ENCODE measurements at places on chromosomes 1 and 21.
A peak's percentile ranks its signal among the peaks of the same experiment; 100 is the strongest.

- DNase-seq, result no peak
These were observed 45.9 kb downstream of the CAMSAP2 start for GRCh38 chr1:200784576-200784975.

DNA sequence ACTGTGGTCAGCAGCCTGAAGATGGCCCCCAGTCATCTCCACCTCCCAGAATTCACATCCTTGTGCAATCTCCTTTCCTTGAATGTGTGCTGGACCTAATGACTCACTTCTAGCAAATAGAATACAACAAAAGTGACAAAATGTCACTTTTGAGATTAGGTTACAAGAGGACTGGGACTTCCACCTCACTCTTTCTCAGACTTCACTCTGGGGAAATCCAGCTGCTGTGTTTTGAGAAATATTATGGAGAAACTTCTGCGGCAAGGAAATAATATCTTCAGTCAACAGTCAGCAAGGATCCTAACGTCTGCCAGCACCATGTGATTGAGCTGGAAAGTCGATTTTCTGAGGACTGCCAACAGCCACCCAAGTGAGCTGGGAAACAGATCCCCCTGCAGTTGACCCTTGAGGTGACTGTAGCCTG, 70.5 kb upstream of the GADD45A start:
- no peak for DNase-seq

- no peak for DNase-seq
These were observed 132.9 kb downstream of the SYF2 start for GRCh38 chr1:25099343-25099951.

- no peak for DNase-seq
These were observed 17.9 kb downstream of the IFNAR2 start for GRCh38 chr21:33247599-33247998.

DNA sequence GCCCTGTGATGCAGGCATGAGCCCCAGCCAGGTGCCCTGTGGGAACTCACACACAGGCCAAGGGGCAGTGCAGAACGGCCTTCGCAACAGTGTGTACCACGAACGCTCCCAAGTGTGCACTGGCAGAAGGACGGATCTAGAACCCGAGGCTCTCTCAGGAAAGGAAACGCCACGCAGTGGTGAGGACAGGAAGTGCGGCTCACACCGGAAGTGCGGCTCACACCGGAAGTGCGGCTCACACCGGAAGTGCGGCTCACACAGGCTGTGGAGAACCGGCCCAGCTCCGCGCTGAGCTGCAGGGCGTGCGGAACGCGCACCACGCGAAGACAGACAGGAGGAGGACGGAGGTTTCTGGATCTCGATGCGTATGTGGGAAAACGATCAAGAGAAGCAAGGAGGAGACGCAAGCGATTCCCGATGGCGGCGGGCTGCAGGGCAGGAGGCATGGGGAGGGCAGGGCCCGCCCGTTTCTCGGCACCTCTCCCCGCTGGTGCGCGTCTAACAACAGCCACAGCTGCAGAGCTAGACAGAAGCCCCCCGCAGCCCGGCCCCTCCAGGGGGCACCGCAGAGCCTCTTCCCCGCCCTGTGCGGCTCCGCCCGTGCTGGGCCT, 35.9 kb upstream of the TMEM52 start:
- DNase-seq, result no peak

DNA sequence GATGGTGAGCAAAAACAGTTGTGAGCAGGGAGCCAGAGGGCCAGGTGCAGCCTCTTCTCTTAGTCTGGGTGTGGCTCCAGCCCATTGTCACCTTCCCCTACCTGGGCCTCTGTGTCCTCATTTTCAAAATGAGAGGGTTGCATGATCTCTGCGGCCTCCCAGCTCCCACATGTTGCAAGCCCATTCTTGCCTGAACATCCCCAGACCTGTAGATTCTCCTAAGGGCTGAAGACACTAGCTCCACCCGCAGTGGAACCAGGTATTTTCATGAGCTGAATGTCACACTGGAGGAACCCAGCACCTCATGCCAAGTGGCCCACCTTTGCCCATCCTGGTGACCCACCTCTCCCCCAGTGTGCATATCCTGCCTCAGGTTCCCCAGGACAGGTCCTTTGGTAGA, 12.3 kb downstream of the IKBKE start:
- no peak for DNase-seq

- no peak for DNase-seq
These were observed 47.4 kb downstream of the RIMS3 start for GRCh38 chr1:40618108-40618507.

DNA sequence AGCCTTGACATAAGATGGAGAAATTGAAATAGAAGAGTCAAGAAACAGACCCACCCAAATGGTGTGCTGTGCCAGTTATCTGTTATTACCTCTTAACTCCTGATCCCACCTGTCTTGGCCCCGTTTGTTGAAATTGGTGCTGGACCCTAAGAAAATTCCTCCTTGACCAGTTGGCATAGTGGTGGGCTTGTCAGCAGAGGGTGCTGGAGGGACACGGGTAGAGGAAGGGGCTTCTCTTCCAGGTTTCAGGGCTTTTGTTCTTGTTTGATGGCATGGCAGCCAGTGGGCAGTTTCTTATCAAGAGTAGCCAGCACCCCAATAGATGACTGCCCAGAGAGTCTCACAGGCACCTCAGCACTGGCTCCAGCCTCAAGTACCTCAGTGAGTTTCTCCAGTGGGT, 51.6 kb downstream of the PCBP3 start:
- no peak for DNase-seq

GRCh38 chr1:173422456-173422976, 54.6 kb upstream of the PRDX6 start:
- no peak for DNase-seq

GRCh38 chr21:26739189-26739588, 106.0 kb downstream of the ADAMTS1 start:
- DNase-seq, result no peak

- DNase-seq, result no peak
These were observed 542.5 kb downstream of the OMA1 start for GRCh38 chr1:58003988-58004387.

- no peak for DNase-seq
These were observed 154.6 kb downstream of the PLA2G4A start for GRCh38 chr1:186983327-186983726.

DNA sequence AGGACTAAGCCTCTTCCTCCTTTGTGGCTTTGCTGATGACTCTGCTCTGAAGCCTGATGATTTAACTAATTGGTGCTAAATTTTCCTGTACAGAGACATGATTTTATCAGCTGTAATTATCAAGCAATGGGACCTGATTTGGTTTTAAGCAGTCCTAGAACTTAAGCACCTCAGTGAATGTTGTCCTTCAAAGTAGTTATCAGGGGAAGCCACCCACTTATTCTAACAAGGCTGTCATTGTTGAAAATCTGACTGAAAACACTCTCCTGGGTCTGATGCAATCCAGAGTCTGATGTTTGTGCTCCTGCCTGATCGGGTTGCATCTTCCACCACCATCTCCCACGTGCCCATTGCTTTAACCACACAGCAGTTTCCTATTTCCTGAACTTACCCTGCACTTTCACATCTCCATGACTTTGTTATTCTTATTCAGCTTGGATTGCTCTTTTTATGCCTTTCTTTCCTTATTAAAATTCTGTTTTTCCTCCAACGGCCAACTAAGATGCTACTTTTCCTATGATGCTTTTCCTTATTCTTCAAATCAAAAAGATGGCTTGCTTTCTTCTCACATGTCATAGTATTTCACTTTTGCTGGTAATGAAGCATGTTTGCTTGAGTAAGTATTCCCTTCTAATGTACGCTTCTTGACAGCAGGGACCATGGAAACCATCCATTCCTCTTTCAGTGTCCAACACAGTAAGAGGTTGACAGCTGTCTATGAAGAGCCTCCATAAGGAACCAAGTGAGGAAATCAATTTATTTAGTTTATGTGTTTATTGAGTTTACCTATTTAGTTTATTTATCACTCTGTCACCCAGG, 55.0 kb downstream of the S1PR1 start:
- peak; percentile 90 for DNase-seq

DNA sequence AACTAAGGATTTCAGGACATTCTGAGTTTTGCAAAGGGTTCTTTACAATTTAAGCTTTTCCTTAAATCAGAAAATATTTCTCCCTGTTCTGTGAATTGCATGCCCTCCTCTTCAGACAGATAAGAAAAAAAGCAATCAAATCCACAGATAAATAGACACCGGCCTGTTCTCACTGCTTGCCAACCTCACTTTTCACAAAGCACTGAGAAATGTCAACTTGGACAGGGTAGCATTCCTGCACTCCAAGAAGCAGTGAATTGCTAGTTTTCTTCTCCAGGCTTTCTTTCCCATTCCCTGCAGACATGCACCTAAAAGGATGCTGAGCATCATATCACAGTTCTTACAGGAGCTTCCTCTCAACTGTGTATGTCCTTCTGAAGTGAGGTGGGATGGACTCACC, 226.0 kb downstream of the CHRM3 start:
- DNase-seq, result no peak

- no peak for DNase-seq
These were observed 4.9 kb downstream of the CSTB start for GRCh38 chr21:43771199-43771675.

GRCh38 chr1:52413410-52413989, 9.1 kb downstream of the PRPF38A start:
- DNase-seq, result no peak

GRCh38 chr1:203478986-203479385, 3.4 kb downstream of the PRELP start:
- DNase-seq, result peak; percentile 73

DNA sequence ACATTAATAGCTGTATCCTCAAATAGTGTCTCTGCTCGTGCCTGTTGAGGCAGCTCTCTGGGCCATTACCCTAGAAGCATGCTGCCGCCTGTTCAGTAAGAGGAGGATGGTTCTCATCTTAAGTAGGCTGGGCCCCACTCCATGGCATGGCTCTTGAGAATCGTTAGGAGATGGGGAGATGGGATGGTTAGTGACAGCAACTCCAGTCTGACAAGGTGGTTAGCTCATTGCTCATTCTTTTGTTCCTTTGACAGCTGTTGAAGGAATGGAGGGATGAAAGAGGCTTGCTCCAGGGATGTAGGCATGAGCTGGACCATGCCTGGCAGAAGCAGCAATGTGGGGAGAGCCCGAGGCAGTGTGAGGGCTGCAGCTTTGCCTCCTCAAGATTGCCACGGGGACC, 68.2 kb downstream of the MAP10 start:
- DNase-seq, result no peak

DNA sequence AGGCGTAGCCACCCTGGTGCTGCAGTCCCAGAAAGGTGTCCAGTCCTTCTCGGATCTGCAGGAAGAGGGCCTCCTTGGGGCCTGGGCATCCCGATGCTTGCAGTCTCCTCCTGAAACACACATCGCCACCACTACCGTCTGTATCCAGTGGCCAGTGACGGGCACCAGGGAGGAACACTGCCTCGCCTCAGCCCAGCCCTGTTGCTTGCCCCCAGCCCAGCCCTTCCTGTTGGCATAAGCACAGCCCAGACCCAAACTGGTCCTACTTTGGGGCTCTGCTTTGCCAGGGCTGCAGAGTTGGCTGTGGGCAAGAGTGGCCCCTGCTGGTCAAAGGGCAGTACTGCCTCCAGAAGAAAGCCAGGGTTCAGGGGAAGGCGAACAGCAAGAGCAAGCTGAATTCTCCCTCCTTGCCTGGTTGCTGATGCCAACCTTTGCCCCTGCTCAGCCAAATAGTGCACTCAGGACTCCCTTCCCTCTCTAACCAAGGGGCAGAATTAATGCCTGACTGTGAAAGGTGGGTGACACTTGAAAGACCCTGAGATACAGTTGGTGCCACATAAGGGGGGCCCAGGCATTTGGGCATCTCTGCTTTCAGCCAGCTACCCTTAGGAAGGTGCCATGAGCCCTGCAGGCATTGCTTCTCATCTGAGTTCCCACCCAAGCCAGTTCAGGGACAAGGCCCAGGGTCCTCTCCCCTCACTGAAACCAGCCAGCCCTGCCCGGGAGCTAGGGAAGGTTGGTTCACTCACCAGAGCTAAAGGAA, 11.1 kb upstream of the ARHGEF2 start:
- DNase-seq, result peak; percentile 84

DNA sequence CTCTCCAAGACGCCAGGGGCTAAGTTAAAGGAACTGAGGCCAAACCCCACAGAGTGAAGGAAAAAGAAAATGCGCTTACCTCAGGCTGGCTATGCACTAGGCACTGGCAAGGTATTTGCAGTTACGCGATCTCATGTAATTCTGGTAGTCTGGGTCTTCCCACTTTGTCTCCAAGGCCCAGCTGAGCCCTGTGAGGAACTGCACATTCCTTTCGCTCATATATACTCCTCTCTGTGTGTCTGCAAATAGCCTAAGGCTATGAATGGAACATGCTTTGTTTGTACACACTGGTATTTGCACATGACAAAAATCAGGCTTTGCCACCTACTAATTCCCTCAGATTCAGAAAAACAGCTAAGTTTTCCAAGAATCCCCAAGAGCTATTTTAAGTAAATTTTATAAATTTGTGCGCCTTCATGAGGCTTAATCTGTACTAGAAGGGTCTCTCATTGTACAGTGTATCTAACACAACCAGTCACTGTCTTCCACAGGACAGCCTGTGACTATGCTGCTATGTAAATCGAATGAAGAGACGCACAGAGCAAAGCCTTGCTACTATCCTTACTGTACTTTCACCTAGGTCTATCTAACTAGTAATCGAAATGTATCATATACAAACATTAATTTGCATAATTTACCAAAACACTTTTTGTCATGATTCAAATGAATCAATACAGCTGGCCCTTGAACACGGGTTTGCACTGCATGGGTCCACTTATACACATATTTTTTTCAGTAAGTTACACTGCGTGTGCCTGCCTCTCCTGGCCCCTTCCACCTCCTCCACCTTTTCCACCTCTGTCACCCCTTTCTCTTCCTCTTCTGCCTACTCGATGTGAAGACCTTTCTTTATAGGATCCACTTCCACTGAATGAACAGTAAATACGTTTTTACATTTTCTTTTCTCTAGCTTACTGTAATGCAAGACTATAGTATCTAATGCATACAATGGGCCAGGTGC, 87.0 kb downstream of the SIPA1L2 start:
- peak; percentile 88 for DNase-seq

- DNase-seq, result no peak
These were observed 113.4 kb upstream of the DNAH14 start for GRCh38 chr1:224816062-224816461.

- DNase-seq, result no peak
These were observed 7.4 kb downstream of the SLC2A5 start for GRCh38 chr1:9062021-9062471.

- no peak for DNase-seq
These were observed 66.2 kb downstream of the RGL1 start for GRCh38 chr1:183871142-183871541.

DNA sequence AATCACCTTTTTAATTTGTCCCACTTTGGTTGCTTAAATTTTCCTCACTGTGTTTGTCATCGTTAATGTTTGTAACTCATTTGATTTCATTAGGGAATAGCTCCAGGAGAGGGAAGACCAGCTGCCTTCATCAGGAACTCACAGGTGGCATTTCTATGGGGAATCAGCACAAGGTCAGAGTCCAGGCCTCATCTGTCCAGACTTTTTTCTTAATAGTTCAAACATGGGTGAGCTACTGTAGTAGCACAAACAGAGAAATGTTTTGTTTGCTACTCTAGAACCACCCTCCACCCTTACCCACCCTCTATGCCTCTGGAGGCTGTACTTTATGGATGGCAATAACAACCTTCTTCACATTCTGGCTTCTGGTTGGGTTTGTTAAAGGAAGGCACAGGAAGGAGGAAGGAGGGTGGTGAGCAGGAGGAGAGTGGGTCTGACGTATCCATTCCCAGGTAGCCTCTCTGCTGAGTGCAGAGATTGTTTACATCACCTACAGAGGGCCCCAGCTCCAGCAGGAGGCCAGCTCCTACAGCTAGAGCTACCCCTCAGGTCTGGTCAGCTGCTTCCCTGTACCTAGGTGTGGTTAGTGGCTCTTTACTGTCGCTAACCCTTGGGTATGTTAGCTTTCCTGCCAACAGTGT, 8.1 kb upstream of the TEDDM1 start:
- no peak for DNase-seq

- no peak for DNase-seq
These were observed 46.3 kb downstream of the PRDM15 start for GRCh38 chr21:41832596-41833496.

- peak; percentile 27 for DNase-seq
These were observed 1.9 kb upstream of the NAV1 start for GRCh38 chr1:201537028-201537427.
